8988T (cell line): ENCODE measurements at places on chromosomes 7 and 10.

DNA sequence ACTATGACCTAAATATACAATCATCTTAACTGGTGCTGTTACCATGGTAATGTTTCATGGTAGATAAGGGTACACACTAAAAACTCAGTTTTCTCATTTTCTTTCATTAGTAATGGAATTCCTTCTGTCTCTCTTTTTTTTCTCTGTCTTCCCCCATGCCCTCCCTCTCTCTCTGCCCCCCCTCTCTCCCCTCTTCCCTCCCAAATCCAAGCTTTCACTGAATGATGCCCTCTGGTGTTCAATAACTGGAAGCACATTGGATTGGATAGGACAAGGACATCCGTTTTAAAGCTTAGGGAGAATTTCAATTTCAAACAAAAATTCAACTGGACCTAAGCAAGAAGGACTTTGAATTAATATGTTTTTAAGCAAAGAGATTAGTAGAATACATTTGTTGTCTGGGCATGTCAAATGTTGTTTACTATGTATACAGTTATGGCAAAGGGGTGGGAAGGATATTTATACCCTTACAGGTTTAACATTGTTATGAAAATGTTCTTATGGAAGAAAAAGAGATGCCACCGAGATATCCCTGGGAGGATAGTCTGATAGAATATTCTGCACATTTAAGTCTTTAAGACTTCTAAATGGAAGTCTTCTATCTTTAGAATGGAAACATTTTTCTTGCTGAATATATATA, 6.1 kb downstream of the CHRM2 start:
- no peak for DNase-seq

DNA sequence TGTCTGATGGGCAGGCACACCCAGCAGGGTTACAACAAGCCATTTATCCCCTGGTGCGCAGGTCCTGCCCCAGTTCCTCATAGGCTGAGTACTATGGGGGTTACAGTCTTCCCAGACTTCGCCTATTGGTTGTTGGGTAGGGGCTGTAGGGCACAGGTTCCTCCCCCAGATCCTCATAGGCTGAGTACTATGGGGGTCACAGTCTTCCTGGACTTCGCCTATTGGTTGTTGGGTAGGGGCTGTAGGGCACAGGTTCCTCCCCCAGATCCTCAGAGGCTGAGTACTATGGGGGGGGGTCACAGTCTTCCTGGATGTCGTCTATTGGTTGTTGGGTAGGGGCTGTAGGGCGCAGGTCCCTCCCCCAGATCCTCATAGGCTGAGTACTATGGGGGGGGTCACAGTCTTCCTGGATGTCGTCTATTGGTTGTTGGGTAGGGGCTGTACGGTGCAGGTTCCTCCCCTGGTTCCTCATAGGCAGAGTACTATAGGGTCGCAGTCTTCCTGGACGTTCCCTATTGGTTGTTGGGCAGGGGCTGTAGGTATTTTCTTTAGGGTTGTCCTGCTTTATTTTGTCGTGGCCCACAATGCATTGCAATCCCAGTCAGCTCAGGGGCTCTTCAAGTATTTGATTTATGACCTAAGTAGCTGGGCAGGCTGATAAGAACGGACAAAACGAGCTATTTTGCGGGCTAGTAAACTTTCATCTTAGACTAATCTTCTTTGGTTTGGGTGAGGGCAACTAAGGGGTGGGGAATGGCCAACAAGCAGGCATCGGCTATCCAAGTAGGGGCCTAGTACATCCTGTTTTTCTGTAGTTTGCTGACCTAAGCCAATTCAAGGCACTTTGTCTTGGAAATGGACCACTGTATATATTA, 3.4 kb downstream of the LRRC27 start:
- no peak for DNase-seq

GRCh38 chr10:119450606-119451299, 91.8 kb downstream of the RGS10 start:
- DNase-seq: no peak

GRCh38 chr7:304574-305409, 14.8 kb downstream of the FOXL3 start:
- no peak for DNase-seq

GRCh38 chr10:60896810-60897209, 47.2 kb downstream of the RHOBTB1 start:
- no peak for DNase-seq

DNA sequence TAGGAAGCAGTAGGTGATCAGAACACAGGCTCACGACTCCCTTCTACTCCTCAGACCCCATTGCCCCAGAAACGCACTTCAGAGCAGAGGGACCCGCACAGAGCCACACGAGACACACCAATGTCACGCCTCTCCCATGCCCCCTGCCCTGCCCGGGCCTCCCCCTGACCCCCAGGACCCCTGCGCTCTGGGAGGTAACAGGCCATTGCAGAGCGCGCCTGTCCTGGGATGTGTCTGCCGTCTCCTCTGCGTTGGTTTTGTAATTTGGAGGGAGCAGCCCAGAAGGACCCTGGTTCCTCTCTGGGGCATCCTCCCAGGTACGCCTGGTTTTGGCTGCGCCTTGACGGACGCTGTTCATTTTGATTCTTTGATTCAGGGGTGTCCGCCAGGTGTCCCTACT, 85.4 kb downstream of the UNCX start:
- DNase-seq: no peak

- no peak for DNase-seq
Observed at GRCh38 chr7:5636446-5636835, 145.0 kb downstream of the RNF216 start.

DNA sequence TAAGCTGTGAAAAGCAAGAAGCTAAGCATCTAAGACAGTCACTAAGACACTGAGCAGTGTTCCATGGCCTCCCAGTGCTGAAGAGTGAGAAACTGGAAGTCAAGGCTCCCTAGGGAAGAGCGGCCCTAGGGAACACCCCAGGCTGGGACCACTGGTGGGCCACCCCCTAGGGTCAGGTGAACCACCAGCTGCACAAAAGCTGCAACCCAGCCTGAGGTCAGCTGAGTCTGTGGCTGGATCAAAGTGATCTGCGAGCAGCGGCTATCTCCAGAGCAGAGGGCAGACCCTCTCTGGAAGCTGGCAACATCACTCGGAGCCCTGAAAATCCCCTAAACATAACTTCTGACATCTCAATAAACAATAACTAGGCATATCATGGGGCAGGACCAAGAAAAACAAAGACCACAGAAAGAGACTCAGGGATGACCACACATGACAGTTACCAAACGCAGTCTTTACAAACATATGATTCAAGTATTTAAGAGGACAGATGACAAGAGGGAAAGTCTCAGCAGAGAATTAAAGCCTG, 125.8 kb downstream of the DLG5 start:
- no peak for DNase-seq

- DNase-seq: no peak
Observed at GRCh38 chr7:4072161-4072925, 609.8 kb upstream of the FOXK1 start.

GRCh38 chr10:63829020-63829419, 307.8 kb downstream of the REEP3 start:
- no peak for DNase-seq

GRCh38 chr10:42943025-42943818, 133.6 kb upstream of the RET start:
- no peak for DNase-seq

DNA sequence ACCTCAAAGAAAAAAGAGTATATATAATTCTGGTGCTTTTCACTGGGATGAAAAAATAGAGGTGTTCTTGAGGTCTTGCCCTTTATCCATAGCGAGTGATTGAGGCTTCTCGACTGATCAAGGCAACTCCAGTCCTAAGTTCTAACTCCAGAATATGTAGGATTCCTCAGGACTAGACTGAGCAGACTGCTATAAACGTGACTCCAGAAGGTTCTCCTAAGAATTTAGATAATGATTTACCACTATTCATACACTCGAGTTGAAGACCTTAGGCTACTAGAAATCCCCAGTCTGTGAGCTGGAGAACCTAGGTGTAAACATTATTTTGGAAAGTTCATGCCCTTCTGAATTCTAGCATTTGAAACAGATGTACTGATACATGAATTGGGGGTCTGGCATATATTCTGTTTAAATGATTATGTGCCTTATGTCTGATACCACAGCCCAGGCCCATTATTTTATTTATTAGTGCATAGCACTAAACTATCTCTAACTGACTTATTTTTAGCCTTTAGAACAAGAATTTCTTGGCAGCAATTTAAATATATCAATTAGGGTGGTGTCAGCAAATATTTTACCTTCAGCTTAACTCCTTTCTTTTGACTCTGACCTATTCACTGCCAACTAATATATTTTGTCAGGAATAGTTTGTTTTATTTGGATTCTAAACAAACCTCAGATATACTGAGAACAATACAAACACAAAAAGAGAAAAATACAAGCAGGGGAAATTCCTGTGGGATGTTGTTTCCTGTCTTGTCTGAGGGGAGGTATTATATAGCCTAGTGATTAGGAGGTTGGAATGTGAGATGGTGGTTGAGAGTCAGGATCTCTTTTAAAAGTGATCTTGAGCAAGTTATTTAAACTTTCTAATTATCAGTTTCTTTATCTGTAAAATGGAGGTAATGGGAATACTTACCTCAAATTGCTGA, 75.8 kb downstream of the PODXL start:
- no peak for DNase-seq
